ENCODE measurements at places on chromosomes 1 and 21.

DNA sequence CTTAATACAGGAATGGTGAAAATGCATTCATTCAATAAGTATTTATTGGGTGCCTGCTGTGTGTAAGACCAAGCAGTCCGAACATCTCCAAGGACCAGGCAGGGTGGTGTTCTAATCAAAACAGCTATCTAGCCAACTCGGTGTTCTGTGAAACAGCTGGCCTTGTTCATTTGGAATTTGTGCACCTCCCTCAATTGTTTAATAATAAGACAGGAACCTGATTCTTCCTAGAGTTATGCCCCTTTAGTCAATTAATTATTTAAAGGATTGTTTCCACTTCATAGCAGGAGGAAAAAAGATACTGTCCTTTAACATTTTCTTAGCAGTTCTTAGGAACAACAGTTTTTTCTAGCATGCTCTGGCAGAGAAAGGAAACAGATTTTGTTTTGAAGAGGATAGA, 30.4 kb downstream of the S100A10 start:
- no peak for DNase-seq

DNA sequence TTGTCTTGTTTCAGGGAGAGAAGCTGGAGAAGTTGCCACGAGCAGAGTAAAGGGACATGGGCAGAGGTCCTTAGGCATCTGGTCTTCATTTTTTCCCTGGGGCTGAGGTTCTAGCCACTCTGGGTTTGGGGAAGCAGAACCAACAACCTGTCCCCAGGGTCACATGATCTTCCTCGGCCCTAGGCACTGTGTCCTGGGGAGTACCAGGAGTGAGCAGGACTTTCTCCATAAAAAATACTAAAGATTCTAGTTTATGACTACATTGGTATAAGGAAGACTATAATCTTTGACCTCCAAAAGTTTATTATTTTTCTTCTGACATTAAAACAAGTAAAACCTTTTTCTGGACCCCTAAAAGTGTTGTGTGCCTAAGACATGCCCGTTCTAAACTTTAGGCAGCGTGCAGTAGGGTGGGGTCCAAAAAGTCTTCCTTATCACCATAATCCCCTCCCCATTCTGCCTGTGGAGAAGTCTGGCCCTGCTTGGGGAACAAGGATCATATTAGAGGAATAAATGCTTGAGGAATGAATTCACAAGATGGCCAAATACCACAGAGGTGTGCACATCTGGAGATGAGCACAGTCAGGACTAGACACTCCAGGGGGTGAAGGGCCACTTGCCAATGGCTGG, 19.3 kb upstream of the IGSF3 start:
- no peak for DNase-seq

DNA sequence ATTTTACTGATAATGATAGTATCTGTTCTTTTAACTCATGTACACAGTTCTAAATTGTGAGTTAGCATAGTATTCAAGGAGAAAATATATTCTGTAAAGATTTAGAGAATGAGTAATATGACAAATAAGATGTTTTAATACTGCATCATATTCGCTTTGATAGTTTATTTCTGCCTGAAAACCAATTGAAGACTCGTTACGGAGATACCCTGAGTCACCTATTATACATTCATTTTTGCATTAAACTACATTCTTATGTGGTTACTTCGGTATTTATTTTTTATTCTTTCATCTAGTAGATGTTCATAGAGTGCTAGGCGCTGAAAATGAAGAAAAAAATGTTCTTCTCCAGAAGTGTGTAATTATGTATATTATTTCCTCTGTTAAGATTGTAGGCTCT, 5.3 kb downstream of the UHMK1 start:
- DNase-seq: no peak

- peak; percentile 20 for DNase-seq
Observed at GRCh38 chr1:229229137-229229720, 41.7 kb upstream of the RAB4A start.

DNA sequence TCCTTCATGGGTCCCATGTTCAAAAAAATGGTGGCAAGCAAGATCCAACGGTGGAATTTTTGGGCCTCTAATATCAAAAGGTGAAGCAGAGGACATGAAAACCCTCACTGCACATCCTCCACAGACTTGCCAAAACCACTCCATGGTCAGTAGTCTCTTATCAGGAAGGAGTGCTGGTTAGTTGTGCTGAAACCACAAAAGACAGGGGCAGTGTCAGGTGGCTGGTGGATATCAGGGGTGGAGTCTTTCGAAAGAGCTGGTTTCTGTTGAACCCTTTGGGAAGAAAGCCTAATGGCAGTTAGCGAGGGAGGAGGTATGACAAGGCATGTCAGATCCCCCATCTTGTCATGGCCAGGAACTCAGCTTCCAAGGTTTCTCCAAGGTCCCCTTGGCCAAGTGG, 395.9 kb upstream of the CAMK1G start:
- DNase-seq: no peak

All from nephron progenitor cell (in vitro differentiated cells).